IPS-NIHi11 (cell line): ENCODE measurements at places on chromosomes 1 and 21.

- DNase-seq: no peak
Measured at GRCh38 chr1:244269169-244269568, 182.5 kb downstream of the ADSS2 start.

DNA sequence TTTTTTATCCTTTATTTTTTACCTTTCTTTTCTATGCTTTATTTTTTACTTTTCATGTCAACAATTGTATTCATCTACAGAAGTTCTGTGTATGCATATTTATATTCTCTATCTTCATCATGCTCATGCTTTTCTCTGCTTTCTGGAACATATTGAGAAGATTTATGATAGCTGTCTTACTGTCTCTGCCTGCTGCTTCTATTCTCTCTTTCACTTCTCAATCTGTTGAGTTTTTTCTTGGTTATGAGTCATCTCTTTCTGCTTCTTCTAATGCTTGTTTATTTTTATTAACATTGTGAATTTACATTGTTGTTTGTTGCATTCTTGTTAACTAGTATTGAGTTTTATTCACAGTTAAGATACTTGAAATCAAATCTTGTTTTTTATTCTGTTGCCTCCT is 22.6 kb downstream of the F5 start:
- no peak for DNase-seq

- no peak for DNase-seq
Measured at GRCh38 chr1:247906504-247907047, 11.2 kb downstream of the OR2W3 start.

- DNase-seq: no peak
Measured at GRCh38 chr1:61132645-61133334, 50.4 kb downstream of the NFIA start.

- DNase-seq: no peak
Measured at GRCh38 chr1:183454377-183454776, 17.9 kb upstream of the SMG7 start.

DNA sequence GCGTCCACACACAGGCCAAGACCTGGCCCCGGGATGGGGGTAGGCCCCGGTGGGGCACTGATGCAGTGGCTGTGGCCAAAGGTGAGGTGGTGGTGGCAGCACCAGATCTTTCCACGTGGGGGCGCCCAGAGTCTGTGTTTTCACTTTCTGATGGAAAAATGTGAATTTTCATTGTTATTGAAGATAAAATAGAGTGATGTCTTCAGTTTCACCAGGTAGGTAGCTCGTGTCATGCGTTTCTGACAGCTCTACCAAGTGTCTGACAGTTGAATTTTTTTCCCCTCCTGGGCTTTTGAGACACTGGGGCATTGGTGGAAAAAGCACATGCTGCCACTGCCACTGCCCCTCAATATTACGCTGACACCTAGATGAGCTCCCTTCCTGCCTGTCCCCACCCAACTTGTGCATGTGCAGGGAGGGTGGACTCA is 40.0 kb upstream of the MAGOH start:
- peak; percentile 95 for DNase-seq

DNA sequence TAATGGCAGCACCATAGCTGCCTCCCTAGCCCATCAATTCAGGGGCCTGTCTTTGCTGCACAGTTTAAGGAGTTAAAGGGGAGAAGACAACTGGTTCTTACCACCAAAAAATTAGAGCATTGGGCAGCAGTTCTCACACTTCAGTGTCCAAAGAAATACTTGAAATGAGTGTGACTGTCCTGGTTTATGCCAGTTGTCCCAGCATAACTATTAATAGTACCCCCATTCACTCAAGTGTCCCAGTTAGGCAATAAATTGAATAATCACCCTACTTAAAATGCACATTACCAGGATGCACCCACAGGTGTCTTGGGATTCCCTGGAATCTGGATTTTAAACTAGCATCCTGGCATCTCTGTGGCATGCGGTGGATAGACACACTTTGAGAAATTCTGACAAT is 51.1 kb downstream of the FAM163A start:
- no peak for DNase-seq

- DNase-seq: no peak
Measured at GRCh38 chr1:84436876-84437655, 38.8 kb downstream of the DNASE2B start.

GRCh38 chr1:156451505-156452160 is 48.9 kb downstream of the MEF2D start:
- DNase-seq: no peak

DNA sequence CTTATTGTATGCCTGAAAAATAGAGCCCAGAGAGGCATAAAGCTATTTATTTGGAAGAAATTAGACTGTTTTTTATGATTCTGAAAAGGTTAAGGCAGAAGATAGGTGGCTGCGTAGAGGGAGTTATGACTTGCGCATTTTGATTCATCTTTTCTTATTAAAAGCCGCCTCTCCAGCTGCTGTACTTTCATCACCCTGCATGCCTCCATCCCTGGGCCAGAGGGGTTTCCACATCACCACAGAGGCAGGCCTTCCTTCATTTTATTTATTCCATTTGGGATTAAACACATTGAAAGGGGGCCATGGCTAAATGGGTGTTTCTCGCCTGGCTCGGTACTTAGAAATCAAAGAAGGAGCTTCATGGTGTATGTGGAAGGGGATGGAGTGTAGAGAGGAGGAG is 14.6 kb upstream of the RGS8 start:
- no peak for DNase-seq

GRCh38 chr1:157163273-157164127 is 25.3 kb upstream of the ETV3 start:
- DNase-seq: peak; percentile 84

- no peak for DNase-seq
Measured at GRCh38 chr1:19418503-19418971, 66.8 kb downstream of the CAPZB start.

DNA sequence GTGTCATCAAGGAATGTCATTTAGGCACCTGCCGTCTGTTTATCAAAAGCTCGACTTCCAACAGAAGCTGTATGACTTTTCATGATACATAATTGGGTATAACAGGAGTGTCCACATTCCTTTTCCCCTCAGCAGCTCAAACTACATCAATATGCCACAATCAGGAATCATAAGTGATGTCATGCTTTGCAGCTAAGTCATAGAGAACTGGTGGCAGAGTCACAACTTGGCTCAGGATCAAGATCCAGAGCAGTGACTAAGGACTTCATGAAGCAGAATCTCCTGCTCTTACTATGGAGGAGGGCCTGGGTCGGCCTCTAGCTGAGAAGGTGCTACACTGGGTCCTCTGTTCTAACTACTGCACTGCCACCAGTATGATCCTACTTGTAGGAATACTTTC is 36.5 kb upstream of the AGBL4 start:
- no peak for DNase-seq

- no peak for DNase-seq
Measured at GRCh38 chr1:194353121-194353520, 1166.7 kb upstream of the B3GALT2 start.

DNA sequence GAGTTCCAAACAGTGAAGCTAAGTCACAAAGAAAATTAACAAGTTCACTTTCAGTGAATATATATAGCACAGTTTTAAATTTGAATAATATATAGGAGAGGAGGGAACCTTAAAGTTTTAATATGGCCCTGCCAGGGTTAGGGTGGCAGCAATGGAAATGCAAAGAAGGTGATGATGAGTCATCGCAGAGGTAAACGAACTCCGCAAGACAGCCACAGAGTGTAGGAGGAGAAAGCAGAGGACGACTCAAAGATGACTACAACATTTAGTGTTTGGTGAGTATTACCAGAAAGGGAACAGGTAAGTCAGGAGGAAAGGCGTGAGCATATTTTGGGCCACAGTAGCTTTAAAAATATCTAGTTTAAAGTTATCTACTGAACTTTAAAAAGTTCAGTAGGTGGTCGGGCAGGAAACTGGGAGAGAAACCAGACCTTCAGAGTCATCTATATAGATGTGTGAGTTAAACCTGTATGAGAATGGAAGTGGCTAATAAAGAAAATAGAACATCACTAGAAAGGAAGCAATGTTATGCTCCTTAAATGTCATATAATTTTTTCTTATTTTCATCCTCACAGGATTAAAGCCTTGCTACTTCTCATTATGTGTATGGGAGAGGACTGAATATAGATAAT is 75.7 kb downstream of the UCHL5 start:
- DNase-seq: peak; percentile 18

GRCh38 chr1:218611916-218612585 is 266.9 kb downstream of the TGFB2 start:
- DNase-seq: no peak

- DNase-seq: no peak
Measured at GRCh38 chr1:25743164-25744139, 56.5 kb upstream of the SELENON start.

DNA sequence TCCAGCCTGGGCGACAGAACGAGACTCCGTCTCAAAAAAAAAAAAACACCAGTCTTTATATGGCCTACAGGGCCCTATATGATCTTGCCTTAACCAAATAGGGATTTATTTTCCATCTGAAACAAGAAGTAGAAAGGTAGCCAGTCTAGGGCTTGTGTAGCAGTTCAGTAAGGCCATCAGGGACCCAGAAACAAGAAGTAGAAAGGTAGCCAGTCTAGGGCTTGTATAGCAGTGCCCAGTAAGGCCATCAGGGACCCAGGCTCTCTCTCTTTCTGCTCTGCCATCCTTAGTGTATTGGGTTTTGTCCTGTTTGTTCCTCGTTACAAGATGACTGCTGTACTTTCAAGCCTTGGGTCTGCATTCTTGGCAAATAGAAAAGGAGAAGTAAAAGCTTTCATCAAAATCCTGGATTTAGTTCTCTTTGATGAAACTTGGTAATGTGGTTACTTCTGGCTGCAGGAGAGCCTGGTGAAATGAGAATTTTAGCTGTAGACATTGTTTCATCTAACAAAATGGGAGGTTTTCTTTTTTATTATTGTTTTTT is 46.1 kb downstream of the PKN2 start:
- DNase-seq: no peak

GRCh38 chr1:14596591-14596990 is 1.9 kb upstream of the KAZN start:
- DNase-seq: no peak

DNA sequence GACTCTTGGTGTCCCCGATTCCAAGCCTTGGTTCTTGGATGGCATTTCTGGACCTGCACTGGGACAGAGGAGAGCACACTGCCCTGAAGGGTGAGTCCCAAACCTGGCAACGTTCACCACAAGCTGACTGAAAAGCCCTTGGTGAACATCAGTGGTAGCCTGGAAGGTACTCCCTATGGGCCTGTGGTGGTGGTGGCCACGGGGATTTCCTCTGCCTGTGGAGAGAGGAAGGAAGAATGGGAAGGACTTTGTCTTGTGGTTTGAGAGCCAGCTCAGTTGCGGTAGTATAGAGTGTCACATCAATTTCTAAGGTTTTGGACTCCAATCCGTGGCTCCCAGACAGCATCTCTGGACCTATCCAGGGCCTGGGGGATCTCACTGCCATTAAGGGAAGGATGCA is 50.7 kb downstream of the DNAH14 start:
- no peak for DNase-seq

DNA sequence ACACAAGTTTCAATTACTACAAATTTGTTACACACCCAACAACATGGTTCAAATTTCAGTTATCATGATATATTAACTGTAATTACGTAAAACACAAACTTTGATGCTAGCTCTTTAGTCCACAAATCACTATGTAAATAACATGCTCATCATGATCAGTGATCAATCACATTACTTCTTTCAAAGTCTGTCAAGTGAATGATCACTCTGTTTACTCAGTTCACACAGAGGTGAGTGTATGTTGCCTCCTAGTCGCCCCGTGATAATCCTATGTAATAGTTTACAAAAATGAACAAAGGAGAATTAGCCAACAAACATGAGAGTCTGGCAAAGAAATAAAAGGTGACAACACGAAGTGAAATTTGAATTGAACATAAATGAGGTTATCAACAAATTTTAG is 14.3 kb downstream of the EDEM3 start:
- no peak for DNase-seq

GRCh38 chr1:78792756-78793155 is 143.1 kb downstream of the IFI44 start:
- no peak for DNase-seq

- DNase-seq: no peak
Measured at GRCh38 chr1:30311749-30312148, 411.6 kb downstream of the MATN1 start.
